ENCODE measurements at places on chromosomes 1 and 21.

- no peak for DNase-seq
These were observed 913.5 kb downstream of the MRPL39 start for GRCh38 chr21:24693779-24694178.

DNA sequence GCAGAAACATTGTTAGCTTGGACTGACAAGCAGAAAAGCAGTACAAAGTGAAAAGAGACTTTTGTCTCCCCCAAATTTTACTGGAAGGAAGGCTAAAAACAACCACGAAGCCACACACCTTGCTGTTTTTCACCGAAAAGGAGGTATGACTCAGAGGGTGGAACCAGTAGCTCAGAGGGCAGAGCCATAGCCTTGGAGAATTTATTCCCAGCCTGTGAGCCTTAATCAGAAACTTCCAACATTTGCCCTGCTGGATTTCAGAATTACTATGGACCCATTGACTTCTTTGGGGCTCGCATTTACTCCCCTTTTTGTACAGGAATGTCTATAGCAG lies 32.0 kb downstream of the RPS6KC1 start:
- DNase-seq, result no peak

DNA sequence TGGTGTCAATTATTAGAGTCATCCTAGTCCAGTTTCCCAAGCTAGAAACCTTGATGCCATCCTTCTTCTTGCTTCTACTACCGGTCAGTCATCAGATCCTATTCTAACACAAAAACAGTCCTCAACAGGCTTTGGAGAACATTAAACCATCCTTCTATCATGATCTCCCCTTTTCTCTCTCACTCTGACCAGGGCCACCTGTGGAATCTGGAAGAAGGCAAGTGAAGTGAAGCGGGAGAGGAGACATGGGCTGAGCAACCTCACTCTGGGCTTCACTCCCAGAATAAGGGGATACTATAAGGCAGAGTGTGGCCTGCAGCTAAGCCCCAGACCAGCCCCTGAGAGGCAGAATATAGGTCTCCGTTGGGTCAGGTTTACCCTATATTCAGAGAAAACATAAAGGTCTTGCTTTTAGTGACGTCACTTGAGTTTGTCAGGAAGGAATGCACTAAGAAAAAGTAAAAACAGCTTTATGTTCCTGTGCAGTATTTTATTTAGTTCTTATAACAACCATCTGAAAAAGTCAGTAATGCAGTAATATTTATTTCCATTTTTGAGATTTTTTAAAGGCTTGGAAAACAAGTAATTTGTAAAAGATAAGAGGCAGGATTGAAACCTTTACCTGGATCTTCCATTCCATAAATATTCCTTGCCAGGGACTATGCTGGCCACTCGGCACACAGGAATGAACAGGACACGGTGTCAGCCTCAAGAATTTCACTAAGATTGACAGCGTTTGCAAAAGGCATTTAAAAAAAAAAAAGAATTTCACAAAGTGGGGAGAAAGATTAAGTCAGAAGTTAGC lies 61.3 kb downstream of the NFASC start:
- no peak for DNase-seq

GRCh38 chr1:119375366-119375765 lies 6.8 kb downstream of the HAO2 start:
- DNase-seq, result no peak

DNA sequence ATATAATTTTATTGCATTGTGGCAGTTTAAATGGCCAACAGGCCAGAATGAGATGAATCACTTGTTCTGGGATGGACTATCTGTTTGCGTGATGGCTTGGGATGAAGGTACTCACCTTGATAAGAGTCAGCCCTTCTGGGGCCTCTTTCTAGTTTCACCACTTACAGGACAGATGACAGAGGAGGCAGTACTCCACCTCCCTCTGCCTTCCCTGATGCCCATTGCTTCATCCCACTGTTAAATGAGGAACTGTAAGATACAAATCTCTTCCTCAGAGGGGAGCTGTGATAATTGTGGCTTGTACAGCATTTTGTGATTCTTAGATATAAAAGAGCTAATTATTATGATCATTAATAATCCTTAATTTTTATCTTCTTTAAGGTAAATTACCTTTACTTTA lies 3.7 kb upstream of the TCHH start:
- no peak for DNase-seq

- no peak for DNase-seq
These were observed 816 bp downstream of the EDEM3 start for GRCh38 chr1:184753608-184754475.
